ENCODE measurements at places on chromosomes 5 and 9.

GRCh38 chr9:2691212-2691611, 26.1 kb upstream of the KCNV2 start:
- peak; percentile 6 for DNase-seq

GRCh38 chr5:107401470-107402122, 269.1 kb downstream of the EFNA5 start:
- no peak for DNase-seq

DNA sequence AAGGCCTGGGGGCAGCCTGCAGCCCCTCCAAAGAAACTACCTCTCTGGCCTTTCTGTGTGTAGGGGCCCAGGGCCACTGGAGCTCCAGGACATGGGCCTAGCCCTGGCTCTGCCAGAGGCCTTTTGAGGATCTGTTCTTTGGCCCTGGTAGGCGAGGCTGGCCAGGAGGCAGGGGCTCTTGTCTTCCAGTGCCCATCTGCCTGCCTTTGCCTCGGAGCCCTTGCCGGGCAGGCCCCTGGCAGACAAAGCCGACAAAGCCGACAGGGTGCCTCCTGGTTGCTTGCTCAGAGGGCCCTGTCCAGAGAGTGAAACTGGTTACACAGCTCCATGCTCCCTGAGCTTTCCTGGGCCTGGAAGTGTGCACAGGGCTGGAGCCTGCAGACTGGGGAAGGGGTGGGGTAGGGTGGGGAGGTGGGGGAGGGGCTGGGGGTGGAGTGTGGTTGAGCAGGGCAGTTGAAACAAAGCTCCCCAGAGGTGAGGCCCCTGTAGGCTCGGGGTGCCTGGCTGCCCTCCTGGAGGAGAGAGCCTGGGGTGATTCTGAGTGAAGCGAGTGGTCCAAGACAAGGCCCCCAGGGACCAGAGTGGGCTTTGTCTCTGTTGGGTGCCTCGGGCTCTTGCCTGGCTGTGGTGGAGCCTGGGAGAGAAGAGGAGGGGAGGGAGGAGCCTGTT, 29.3 kb downstream of the PTPA start:
- peak; percentile 78 for DNase-seq

DNA sequence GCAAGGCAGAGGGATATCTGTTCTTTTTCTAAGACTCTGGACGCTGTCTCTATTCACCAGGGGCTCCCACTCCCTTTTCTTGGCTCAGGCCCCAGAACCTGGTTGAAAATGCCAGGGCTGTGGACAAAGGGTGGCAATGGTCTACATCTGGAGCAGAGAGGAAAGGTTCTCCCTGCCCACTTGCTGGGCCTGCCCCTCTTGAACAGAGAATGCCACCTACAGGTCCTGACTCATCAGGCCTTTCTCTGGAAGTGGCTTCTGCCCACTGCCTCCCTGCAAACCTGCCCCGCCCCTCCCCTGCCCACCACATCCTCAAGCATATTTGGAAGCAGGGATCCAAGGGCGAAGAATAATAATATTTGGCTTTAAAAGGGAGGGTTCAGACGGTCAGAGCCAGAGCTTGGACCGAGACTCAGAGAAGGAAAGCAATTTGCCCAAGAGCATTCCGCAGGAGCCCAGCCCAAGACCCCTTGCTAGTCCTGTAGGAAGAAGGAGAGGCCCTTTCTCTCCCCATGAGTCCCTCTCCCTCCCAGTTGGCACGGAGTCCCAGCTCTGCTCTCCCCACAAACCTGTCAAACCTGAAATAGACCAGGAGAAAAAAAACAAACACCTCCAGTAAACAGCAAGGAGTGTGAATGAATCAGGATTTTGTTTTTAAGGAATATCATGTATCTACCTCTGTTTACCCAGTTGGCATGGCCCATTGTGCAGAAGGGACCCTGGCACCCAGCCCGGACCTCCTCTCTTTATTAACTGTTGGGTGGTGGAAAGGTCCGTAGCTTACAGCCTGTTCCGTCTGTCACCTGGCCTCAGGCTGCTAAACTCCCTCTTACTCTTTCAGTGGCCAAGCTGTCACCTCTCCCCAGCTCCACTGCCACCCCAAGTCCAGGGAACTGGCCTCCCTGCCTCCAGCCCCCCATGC, 37.7 kb upstream of the STXBP1 start:
- peak; percentile 82 for DNase-seq
